ENCODE measurements at places on chromosomes 1 and 21.

DNA sequence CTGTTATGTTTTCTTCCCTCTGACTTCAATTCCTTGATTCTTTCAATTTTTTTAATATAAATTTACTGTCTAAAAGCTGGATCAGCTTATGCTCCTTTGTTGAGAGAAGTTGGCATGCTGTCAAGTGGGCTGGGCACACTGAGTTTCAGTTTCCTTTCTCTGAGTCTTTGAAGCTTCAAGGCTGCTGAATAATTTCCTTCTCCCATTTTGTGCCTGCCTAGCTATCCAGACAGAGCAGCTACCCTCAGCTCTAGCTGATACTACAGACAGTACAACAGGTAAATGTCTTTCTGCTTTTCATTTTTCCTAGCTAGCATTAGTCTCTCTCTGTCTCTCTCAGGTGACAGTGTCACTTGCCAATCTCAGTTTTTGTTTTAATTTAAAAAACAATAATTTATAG lies at the start of gene IFI44:
IFI44 (plus strand) TSS at position 204 of the 400 bp plus-strand sequence. CDS start 365 bp downstream, outside the sequence.
- H3K4me3 ChIP-seq, result peak within 1 kb of the TSS; percentile 44
- no peaks in the 10 kb centered on the region for H3K27me3 ChIP-seq
- no peaks in the 10 kb centered on the region for H3K36me3 ChIP-seq
- H3K27ac ChIP-seq, result no peak within 1 kb of the TSS

DNA sequence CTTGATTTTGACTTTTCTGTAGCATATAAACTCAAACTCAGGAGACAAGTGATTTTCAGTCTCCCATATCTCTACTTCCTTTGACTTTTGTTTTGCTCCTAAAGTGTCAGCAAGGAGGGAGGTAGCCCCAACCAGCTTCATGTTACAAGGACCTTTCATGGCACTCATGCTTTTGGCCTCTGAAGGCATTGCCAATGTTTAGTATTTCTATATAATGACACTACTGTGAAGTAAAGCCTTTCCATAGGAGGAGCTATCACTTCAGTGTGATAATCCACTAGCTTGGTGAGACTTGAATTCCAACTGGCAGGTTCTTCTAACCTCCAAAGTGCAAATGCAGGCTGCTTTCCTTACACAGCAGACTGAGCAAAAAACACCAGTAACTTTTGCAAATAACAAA lies 14.4 kb downstream of the COLGALT2 start:
- peaks cover 4% of the 10 kb centered on the region for H3K4me1 ChIP-seq
- H3K4me3 ChIP-seq, result no peak overlapping the region
- DNase-seq, result no peak
- H3K36me3 ChIP-seq, result no peaks in the 10 kb centered on the region
- no peaks in the 10 kb centered on the region for H3K27me3 ChIP-seq

- no peak for DNase-seq
- H3K4me3 ChIP-seq, result no peak overlapping the region
- no peaks in the 10 kb centered on the region for H3K36me3 ChIP-seq
- peaks cover under 1% of the 10 kb centered on the region for H3K4me1 ChIP-seq
Measured at GRCh38 chr1:101371259-101371658, 134.4 kb downstream of the S1PR1 start.

DNA sequence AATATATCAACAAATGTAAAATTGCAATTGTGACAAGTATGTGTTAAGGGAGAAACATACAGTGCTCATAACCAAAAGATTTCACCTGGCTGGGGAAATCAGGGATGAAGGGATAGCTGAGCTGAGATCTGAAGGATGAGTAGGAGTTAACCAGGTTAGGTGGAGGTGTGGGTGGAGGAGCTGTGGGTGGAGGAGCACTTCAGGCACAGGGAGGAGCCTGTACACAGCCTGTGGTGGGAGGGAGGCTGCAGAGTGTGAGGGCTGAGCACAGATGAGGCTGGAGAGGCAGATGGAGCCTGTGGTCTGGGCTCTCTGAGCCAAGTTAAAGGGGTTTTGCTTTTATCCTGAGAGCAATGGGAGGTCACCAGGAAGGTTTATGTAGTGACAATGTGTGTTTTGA lies 111.9 kb downstream of the XCL2 start:
- no peak overlapping the region for H3K27ac ChIP-seq
- H3K27me3 ChIP-seq, result no peaks in the 10 kb centered on the region
- no peak for DNase-seq
- H3K4me1 ChIP-seq, result peaks cover 30% of the 10 kb centered on the region

DNA sequence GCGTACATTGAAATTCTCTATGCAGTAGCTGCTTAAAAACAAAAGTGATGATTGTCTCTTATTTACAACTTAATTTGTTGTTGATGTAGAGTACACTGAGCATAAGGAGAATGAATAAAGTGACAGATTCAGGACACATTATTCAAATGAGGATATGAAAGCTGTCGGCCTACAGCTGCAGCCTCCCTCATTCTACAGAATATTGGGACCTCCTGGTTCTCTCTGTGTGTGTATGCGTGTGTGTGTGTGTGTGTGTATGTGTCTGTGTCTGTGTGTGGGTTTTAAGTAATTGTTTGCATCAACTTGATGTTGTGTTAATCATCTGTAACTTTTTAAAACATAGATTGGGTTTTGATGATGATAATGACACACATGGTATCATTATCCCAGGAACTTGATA lies 17.9 kb downstream of the PROX1 start:
- no peak overlapping the region for H3K4me3 ChIP-seq
- no peaks in the 10 kb centered on the region for H3K27me3 ChIP-seq
- peaks cover 3% of the 10 kb centered on the region for H3K4me1 ChIP-seq
- no peaks in the 10 kb centered on the region for H3K36me3 ChIP-seq
- H3K27ac ChIP-seq, result no peak overlapping the region

DNA sequence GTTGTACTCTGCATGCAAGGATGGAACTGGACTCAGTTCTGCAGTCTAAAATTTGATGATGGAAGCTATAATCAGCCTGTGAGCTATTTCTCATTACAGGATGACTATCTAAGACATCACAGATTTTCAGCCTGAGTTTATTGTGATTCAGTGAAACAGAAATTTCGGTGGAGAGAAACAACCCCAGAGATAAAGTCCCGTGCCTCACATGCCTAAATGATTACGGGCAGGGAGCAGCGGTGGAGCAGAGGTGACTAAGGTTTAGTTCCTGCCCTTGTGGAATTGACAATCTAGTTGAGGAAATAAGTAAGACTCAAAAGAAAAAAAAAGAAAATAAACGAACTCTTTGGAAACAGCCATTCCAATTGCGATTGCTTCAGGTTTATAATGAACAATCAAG lies 96.9 kb downstream of the GRIK3 start:
- no peak for DNase-seq
- H3K36me3 ChIP-seq, result no peaks in the 10 kb centered on the region
- no peaks in the 10 kb centered on the region for H3K27me3 ChIP-seq
- H3K4me1 ChIP-seq, result peaks cover 4% of the 10 kb centered on the region
- H3K4me3 ChIP-seq, result no peak overlapping the region

DNA sequence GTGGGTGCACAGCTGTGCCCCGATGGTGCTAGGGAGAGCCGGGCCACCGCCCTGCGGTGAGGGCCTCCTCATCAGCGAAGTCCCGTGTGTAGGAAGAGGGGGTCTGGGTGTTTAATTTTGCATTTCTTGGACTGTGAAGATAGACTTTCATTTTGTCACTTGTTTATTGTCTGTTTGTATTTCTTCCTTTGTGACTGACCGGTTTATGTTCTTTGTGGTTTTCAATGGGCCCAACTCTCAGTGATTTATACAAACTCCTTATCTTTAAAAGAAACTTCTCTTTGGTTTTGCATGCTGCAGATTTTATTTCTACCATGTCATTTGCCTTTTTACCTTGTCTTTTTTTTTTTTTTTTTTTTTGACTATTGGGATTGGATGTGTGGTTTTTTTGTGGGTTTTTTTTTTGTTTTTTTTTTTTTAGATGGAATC lies 65.1 kb downstream of the COL18A1 start:
- H3K27me3 ChIP-seq, result no peaks in the 10 kb centered on the region
- H3K36me3 ChIP-seq, result no peaks in the 10 kb centered on the region
- no peak overlapping the region for H3K4me3 ChIP-seq
- H3K27ac ChIP-seq, result peak overlapping the region; percentile 77
- H3K4me1 ChIP-seq, result peaks cover 25% of the 10 kb centered on the region
- no peak for DNase-seq

GRCh38 chr1:220271706-220272046 lies 577 bp downstream of the RAB3GAP2 start:
- DNase-seq, result no peak
- H3K27me3 ChIP-seq, result no peaks in the 10 kb centered on the region
- H3K36me3 ChIP-seq, result no peaks in the 10 kb centered on the region
- H3K4me3 ChIP-seq, result peak overlapping the region; percentile 88

DNA sequence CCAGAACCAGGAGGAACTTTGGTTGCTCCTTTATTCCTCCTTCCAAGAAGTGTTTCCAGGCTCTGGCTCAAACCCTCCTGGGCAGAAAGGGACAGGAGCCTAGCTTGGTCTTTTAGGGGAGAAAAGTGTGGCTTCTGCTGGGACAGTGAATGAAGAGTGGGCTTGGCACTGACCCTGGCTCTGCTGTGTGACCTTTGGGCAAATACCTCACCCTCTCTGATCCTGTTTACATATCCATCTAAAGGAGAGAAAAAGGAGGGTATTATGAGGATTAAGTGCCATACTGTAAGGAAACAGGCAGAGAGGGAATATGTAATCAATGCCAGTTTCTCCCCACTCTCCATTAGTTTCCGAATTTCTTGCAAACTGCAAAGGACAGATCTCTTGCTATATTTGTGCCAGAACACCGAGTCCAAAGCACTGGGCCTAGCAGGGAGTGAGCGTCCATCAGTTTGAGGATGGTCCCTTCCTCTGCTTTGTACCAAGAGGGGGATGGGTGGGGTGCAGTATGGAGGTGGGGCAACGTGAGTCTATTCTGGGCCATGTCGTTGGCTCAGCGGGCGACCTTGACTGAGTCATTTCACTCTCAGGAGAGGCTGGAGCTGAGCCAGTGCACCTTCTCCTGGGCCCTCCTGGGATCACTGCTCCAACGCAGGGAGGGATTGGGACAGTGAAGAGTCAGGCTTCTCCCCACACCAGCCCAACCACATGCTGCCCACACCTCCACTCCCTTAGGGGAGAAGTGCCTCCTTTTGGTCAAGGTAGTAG lies 38.4 kb downstream of the IGSF21 start:
- no peaks in the 10 kb centered on the region for H3K27me3 ChIP-seq
- H3K4me3 ChIP-seq, result no peak overlapping the region
- H3K4me1 ChIP-seq, result no peaks in the 10 kb centered on the region
- no peaks in the 10 kb centered on the region for H3K36me3 ChIP-seq

GRCh38 chr1:157437296-157437695 lies 115.0 kb downstream of the FCRL5 start:
- H3K4me3 ChIP-seq, result no peak overlapping the region
- no peaks in the 10 kb centered on the region for H3K27me3 ChIP-seq
- H3K36me3 ChIP-seq, result no peaks in the 10 kb centered on the region
- H3K27ac ChIP-seq, result no peak overlapping the region
- H3K4me1 ChIP-seq, result no peaks in the 10 kb centered on the region

GRCh38 chr1:87126886-87127505 lies 201.7 kb upstream of the LMO4 start:
- H3K27me3 ChIP-seq, result no peaks in the 10 kb centered on the region
- DNase-seq, result no peak
- H3K36me3 ChIP-seq, result no peaks in the 10 kb centered on the region
- H3K4me1 ChIP-seq, result peaks cover 22% of the 10 kb centered on the region
- no peak overlapping the region for H3K27ac ChIP-seq
- H3K4me3 ChIP-seq, result no peak overlapping the region

DNA sequence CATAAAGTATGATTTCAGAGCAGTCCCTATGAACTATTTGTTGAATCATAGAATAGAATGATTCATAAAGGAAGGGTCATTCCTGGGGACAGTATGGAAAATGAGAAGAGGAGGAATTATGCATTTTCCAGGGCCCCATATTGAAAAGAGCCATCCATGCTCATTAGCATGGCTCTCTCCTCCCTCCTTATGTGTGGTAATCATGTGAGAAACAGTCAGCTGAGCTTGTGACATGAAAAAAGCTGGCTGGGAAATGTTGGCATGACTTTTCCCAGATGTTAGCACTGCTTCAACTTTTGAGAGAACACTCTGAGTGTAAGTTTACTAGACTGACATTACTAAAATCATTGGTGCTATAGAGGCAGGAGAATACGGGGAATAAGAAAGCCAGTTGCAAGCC lies 16.1 kb downstream of the TRIM67 start:
- no peaks in the 10 kb centered on the region for H3K36me3 ChIP-seq
- H3K27me3 ChIP-seq, result no peaks in the 10 kb centered on the region
- H3K4me1 ChIP-seq, result no peaks in the 10 kb centered on the region
- no peak overlapping the region for H3K27ac ChIP-seq
- no peak for DNase-seq

GRCh38 chr1:38454236-38454635 lies 405.3 kb downstream of the RRAGC start:
- H3K4me1 ChIP-seq, result no peaks in the 10 kb centered on the region
- no peaks in the 10 kb centered on the region for H3K36me3 ChIP-seq
- H3K27ac ChIP-seq, result no peak overlapping the region
- H3K4me3 ChIP-seq, result no peak overlapping the region
- H3K27me3 ChIP-seq, result no peaks in the 10 kb centered on the region

GRCh38 chr1:232192781-232193450 lies 437.0 kb downstream of the SIPA1L2 start:
- no peak for DNase-seq
- H3K36me3 ChIP-seq, result no peaks in the 10 kb centered on the region
- H3K4me1 ChIP-seq, result no peaks in the 10 kb centered on the region
- H3K27ac ChIP-seq, result no peak overlapping the region
- no peak overlapping the region for H3K4me3 ChIP-seq

GRCh38 chr1:226092965-226093364 lies 30.4 kb downstream of the H3-3A start:
- no peak overlapping the region for H3K4me3 ChIP-seq
- no peaks in the 10 kb centered on the region for H3K27me3 ChIP-seq
- DNase-seq, result no peak
- H3K4me1 ChIP-seq, result no peaks in the 10 kb centered on the region
- no peak overlapping the region for H3K27ac ChIP-seq

- no peaks in the 10 kb centered on the region for H3K36me3 ChIP-seq
- H3K27ac ChIP-seq, result no peak overlapping the region
- no peak overlapping the region for H3K4me3 ChIP-seq
- DNase-seq, result no peak
Measured at GRCh38 chr1:182955596-182956588, 2.9 kb upstream of the SHCBP1L start.

All from testis (tissue), 5 donors.